Activated T-helper 1 cell treated with anti-CD3 and anti-CD28 coated beads, Interleukin-12 subunit alpha, Interleukin-12 subunit beta, Interleukin-2, Interleukin-4 antibody, amounts not matched to agents 30 ng/mL and 10 ng/mL and 1 ng/mL, durations not matched to agents 14 hours and 24 hours and 36 hours (primary cell): ENCODE measurements at places on chromosomes 1 and 21.
A peak's percentile ranks its signal among the peaks of the same experiment; 100 is the strongest.

DNA sequence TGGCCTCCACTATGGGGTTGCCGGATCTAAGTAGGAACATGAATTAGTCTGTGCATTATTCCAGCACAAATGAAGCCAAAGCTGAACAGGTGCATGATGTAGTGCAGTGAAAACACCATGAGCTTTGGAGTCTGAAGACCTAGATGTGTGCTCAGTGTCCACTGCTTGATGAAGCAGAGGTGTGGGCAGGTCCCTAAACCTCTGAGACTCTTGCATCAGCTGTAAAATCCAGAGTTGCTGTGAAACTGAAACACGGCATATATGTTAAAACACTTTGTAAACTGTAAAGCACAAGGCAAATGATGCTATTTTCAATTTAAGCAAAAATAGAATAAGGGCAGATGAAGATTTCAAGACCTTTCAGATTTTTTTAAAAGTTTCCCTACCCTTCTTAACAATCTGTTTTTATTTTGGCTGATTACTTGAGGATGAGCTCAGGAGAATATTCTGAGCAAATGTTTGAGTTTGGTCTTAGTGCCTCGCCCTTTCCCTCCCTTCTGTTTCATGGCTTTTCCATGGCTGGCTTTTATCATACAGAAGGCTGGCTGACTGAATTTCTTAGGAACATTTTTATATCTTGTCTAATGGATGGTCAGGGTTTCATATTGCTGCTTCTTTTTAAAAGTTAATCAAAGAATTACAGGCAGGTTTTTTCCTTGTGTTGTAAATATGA, 221.8 kb downstream of the NTNG1 start:
- peaks cover 2% of the 10 kb centered on the region for H3K27me3 ChIP-seq
- H3K27ac ChIP-seq, result no peak overlapping the region
- no peaks in the 10 kb centered on the region for H3K4me1 ChIP-seq
- H3K36me3 ChIP-seq, result no peaks in the 10 kb centered on the region
- no peak for DNase-seq

DNA sequence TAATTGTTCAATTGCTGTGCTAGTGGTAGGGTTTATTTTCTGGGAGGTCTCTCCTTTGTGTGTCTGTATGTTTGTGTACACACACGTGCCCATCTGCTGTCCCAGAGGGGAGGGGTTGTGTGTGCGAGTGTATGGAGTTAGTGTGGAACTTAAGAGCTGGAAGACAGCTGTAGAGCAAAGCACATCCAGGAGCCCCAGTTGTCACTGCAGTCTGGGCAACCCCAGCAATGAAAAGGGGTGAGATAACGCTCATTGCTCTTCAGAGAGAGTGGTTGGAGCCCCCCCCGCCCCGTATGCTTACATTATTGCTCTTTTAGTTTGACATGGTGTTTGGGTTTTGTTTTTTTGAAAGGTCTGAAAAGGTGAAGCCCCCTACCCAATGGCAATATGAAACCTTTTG, 36.9 kb downstream of the NCF2 start:
- no peak overlapping the region for H3K27ac ChIP-seq
- H3K27me3 ChIP-seq, result no peaks in the 10 kb centered on the region
- DNase-seq, result no peak
- H3K4me1 ChIP-seq, result peaks cover 8% of the 10 kb centered on the region
- H3K4me3 ChIP-seq, result no peak overlapping the region

GRCh38 chr1:35655196-35655595, 13.9 kb upstream of the PSMB2 start:
- no peak overlapping the region for H3K4me3 ChIP-seq
- DNase-seq, result no peak
- no peaks in the 10 kb centered on the region for H3K36me3 ChIP-seq
- peaks cover 9% of the 10 kb centered on the region for H3K27me3 ChIP-seq

DNA sequence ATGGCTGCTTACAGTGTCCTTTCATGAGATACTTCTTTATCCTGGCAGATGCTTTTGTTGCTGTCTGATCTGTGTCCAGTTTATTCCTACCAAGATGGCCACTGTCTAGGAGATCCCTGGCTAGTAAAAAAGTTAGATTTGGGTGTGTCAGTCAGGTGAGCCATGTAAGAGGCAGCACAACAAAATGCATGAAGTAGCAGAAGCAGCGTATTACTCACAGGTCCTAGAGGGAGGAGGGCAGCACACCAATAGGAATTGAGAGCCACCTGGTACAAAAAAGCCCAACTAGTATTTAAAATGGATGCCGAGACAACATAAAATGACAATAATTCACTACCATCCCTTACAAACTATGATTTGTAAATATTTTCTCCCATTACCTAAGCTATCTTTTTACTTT, 22.8 kb upstream of the ZNF697 start:
- H3K27ac ChIP-seq, result no peak overlapping the region
- no peak overlapping the region for H3K4me3 ChIP-seq
- peaks cover 22% of the 10 kb centered on the region for H3K27me3 ChIP-seq
- no peak for DNase-seq
- no peaks in the 10 kb centered on the region for H3K4me1 ChIP-seq

GRCh38 chr1:207342332-207342731, 20.9 kb downstream of the CD55 start:
- peaks cover 70% of the 10 kb centered on the region for H3K36me3 ChIP-seq
- no peak for DNase-seq
- peak overlapping the region; percentile 32 for H3K27ac ChIP-seq
- H3K4me3 ChIP-seq, result peak overlapping the region; percentile 9

DNA sequence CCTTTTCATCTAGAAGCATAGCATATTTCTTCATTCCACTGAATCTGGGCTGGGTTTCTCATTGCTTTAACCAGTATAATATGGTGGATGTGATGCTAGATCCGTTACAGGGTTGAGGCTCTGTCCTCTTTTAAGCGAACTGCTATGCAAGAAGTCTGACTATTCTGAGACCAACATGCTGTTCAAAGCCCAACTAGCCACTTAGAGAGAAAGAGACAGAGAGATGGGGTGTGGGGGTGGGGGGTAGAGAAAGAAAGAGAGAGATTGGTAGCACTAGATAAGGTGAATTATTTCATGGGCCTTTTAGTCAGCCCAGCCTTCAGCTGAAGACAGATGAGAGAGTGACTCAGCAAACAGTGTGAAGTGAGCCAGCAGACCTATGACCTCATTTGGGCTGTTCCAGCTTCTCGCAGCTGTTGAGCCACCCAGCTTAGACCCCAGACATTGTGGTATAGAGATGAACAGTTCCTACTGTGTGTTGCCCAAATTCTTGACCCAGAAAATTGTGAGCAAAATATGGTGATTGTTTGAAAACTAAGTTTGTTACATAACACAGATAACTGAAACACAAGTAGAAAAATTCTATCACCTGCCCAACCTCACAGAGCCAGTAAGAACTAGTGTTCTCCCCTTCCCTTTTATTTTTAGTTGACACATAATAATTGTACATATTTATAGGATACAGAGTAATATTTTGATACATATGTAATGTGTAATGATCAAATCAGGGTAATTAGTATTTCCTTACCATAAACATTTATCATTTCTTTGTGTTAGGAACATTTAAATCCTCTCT, 40.7 kb upstream of the PRKACB start:
- H3K36me3 ChIP-seq, result peaks cover 3% of the 10 kb centered on the region
- no peak for DNase-seq
- no peaks in the 10 kb centered on the region for H3K27me3 ChIP-seq
- H3K27ac ChIP-seq, result no peak overlapping the region
- no peak overlapping the region for H3K4me3 ChIP-seq

DNA sequence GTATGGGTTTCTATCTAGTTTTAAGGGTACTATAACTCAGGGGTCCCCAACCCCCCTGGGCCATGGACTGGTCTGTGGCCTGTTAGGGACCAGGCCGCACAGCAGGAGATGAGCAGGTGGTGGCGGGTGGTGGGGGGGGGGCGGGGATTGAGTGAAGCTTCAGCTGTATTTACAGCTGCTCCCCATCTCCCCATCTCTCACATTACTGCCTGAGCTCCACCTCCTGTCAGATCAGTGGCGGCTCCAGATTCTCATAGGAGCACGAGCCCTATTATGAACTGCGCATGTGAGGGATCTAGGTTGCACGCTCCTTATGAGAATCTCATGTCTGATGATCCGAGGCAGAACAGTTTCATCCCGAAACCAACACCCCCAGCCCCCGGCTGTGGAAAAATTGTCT, 95.1 kb upstream of the SLC45A1 start:
- H3K4me1 ChIP-seq, result peaks cover 5% of the 10 kb centered on the region
- H3K27ac ChIP-seq, result no peak overlapping the region
- H3K27me3 ChIP-seq, result peaks cover 21% of the 10 kb centered on the region
- H3K4me3 ChIP-seq, result no peak overlapping the region
- DNase-seq, result no peak

GRCh38 chr21:45778686-45779085, 135.2 kb downstream of the PCBP3 start:
- H3K27ac ChIP-seq, result no peak overlapping the region
- DNase-seq, result no peak
- no peak overlapping the region for H3K4me3 ChIP-seq
- peaks cover 7% of the 10 kb centered on the region for H3K36me3 ChIP-seq
- no peaks in the 10 kb centered on the region for H3K4me1 ChIP-seq
- peaks cover 12% of the 10 kb centered on the region for H3K27me3 ChIP-seq

- H3K36me3 ChIP-seq, result no peaks in the 10 kb centered on the region
- no peaks in the 10 kb centered on the region for H3K4me1 ChIP-seq
- no peak overlapping the region for H3K4me3 ChIP-seq
Observed at GRCh38 chr1:95022644-95022926, 50.2 kb downstream of the ALG14 start.

DNA sequence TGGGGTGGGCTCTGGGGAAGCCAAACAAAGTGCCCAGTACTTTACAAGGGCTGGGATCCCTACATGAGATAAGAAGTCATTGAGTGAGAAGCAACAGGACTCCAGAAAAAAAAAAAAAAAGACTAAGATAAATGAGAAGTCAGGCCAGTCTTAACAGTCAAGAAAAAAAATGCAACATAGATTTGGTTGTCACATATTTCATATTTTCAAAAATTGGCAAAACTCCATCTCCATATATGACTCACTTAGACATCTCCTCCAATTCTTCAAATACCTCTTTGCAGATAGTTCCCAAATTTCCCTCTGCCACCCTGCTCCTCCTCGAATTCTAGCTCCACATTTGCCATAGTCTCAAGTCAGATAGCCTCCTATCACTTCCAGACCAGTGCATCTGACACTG, 20.9 kb upstream of the SIPA1L2 start:
- H3K4me1 ChIP-seq, result peaks cover 11% of the 10 kb centered on the region
- DNase-seq, result no peak
- no peak overlapping the region for H3K27ac ChIP-seq
- no peak overlapping the region for H3K4me3 ChIP-seq
- peaks cover 18% of the 10 kb centered on the region for H3K27me3 ChIP-seq

DNA sequence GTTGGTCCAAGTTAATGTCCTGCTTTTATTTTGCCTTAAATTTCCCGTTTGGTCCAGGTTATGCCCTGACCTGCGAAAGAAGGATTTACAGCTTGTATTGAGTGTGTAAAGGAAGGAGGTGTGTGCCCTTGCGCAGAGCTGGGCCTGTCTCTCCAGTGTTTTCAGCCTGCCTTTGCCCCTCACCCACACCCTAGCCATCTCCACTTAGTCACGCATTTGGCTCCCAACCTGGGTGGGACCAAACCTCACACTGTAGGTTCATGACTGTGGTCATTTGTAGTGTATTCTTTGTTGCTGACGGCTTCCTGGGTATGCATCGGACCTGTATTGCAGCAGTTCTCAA, 572 bp upstream of the SRSF10 start:
- H3K27ac ChIP-seq, result peak overlapping the region; percentile 97
- peaks cover 31% of the 10 kb centered on the region for H3K36me3 ChIP-seq
- peaks cover 44% of the 10 kb centered on the region for H3K4me1 ChIP-seq
- no peaks in the 10 kb centered on the region for H3K27me3 ChIP-seq

GRCh38 chr1:4468386-4468785, 186.0 kb upstream of the AJAP1 start:
- H3K4me1 ChIP-seq, result no peaks in the 10 kb centered on the region
- no peak overlapping the region for H3K27ac ChIP-seq
- no peaks in the 10 kb centered on the region for H3K27me3 ChIP-seq
- no peak overlapping the region for H3K4me3 ChIP-seq
- DNase-seq, result no peak
- no peaks in the 10 kb centered on the region for H3K36me3 ChIP-seq

DNA sequence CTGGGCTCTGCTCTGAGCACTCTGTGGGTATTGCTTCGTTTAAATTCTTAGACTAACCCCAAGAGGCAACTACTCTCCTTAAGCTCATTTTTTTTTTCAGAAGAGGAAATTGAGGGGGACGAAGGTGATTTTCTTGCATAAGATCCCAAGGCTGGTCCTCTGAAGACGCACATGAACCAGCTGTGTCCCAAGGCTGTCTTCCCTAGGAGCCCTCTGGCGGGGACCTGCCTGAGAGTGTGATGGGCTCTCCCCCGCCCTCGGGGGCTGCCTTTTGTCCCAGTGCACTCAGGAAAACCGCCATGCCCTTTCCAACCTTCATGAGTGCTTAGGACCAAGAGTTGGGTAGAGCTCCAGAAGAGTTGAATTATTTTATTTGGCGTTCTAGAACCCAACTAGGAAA, 21.7 kb downstream of the UMODL1 start:
- no peak overlapping the region for H3K27ac ChIP-seq
- H3K27me3 ChIP-seq, result peaks cover 9% of the 10 kb centered on the region
- no peak overlapping the region for H3K4me3 ChIP-seq
- H3K4me1 ChIP-seq, result peaks cover 13% of the 10 kb centered on the region

- no peaks in the 10 kb centered on the region for H3K36me3 ChIP-seq
- H3K4me3 ChIP-seq, result no peak overlapping the region
- no peaks in the 10 kb centered on the region for H3K4me1 ChIP-seq
- no peak overlapping the region for H3K27ac ChIP-seq
- DNase-seq, result no peak
Observed at GRCh38 chr21:22650226-22650625, 1652.0 kb downstream of the NCAM2 start.

- H3K27ac ChIP-seq, result no peak overlapping the region
- no peak overlapping the region for H3K4me3 ChIP-seq
- no peak for DNase-seq
- peaks cover 56% of the 10 kb centered on the region for H3K4me1 ChIP-seq
Observed at GRCh38 chr1:100430325-100430756, 78.0 kb downstream of the CDC14A start.

DNA sequence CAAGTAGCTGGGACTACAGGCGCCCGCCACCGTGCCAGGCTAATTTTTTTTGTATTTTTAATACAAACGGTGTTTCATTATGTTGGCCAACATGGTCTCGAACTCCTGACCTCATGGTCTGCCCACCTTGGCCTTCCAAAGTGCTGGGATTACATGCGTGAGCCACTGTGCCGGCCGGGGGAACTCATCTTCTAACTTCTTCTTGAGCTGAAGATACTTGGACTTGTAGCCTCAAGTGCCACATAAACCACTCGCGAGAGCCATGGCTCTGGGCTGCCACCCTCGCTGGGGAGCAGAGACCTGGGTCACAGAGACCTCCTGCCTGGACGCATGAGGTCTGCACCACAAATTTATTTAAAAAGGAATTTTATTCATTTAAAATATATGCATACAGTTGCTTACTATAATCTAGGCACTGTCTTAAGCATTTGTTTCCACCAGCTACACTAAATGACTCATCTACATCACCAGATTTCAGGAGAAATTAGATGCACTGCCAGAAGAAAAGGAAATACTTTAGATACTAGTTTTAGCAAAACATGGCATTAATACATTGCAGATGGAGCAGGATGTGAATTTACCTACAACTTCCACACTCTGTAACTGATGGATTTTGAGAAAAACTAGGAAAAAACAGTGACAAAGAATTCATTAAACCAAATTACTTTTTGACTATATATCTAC, 29.9 kb upstream of the PUM1 start:
- no peak for DNase-seq
- no peak overlapping the region for H3K4me3 ChIP-seq
- no peak overlapping the region for H3K27ac ChIP-seq
- peaks cover 2% of the 10 kb centered on the region for H3K27me3 ChIP-seq
- H3K36me3 ChIP-seq, result no peaks in the 10 kb centered on the region
